ENCODE measurements at places on chromosomes 7 and 10.
A peak's percentile ranks its signal among the peaks of the same experiment; 100 is the strongest.

DNA sequence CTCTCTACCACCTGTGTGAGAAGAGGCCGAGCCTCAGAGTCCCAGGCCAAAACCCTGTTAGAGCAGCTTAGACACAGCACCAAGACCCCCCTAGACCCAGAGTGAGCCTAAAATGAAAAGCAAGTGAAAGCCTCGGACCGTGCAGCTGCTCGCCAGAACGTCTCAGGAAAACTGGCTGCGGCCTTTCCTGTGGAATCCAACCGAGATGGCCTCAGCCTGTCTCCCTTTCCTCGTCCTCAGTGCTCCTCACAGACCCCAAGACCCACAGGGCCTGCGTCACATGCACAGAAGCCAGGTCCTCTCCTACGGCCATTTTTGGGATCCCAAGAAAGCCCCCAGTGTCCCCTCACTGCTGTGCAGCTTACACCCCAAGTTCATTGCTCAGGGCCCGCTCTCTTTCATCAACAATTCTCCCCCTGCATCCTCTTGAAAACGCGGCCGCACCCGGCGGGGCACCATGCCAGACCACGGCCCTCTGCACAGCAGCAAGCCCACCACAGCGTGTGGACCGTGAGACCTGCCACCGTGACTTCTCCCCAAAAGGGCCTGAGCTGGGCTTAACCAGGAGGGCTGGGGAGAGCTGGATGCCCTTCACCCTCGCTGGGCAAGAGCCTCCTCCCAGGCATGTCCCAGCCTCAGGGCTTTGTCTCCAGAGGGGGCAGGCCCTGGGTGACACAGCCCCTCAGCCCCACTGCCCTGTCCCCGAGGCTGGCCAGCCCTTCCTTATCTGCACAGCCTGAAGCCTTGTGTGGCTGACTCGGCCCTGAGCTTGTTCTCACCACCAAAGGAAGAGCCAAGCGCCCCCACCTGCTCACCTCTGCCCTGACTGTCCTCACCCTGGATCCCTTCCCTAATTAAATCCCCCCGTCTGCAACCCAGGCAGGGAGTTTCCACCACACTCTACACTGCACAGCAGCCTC is 142.9 kb downstream of the PTPRN2 start:
- no peak for DNase-seq

- DNase-seq: no peak
Observed at GRCh38 chr7:130951303-130951975, 217.4 kb upstream of the KLF14 start.

DNA sequence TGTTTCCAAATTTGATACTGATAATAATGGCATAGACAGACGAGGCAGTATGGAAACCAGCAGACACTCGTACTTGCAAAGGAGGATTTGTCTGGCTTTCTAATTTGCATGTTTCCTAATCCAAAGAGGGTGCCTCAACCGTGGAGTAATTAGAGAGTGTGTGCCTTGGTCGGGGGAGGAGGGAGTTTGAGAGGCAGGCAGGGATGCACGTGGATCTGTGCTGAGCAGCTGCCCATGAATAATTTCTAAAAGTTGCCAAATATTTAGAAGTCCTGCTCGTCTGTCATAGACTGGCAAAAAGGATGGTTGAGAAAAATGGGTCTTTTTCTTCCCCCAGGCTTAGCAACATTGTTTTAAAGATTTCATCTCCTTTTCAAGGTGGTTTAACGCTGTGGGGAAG is 69.4 kb downstream of the PTPRE start:
- DNase-seq: no peak

DNA sequence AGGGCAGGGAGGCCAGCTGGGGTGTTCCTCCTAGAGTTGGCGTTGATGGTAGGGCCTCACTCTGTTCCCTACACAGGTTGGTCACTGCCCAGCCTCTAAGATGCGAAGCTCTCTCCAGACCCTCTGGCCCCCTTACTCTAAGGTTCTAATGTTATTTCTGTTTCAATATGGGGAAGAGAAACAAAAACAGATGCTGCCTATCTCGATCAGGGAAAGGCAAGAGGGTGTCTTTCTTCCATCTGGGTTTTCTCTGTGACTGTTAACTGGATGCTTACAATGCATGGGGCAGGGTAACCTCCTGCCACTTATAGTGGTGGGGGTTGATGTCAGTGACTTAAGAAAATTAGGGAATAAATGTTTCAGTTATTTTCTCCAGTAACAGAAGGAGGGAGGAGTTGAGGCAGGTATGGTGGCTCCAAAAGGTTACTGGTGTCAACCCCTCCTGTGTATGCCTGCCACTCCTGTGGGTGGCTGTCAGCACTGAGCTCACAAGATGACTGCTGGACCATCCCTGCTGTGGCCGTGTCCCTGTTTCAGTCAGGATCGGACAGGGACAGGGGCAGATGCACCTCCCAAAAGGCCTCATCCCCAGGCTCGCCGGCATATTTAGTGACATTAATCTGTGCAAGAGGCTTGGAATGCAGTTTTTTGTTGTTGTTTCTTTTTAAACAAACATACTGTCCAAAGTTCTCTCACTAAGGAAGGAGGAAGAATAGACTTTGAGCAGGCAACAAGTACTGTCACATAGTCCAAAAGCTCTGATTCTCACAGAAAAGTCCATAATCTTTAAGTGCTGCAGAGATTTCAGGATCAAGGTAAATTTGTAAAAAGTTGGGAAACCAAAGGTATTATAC is 39.6 kb upstream of the SYPL1 start:
- no peak for DNase-seq

DNA sequence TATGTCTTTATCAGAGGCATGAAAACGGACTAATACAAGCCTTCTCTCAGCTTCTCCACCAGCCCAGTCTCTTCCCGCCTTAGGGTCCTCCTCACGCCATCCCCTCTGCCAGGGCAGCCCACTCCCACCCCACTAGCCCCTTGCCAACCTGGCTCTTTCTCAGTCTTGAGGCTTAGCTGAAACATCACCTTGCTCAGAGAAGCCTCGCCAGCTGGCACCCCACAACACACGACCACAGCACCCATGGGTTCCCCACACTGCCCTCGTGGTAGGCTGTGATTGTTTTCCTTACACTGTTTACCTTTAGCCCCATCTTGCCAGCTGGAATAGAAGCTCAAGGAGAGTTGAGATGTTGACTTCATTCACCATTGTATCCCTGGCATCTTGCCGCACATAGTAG is 44.4 kb downstream of the GPAM start:
- DNase-seq: no peak

DNA sequence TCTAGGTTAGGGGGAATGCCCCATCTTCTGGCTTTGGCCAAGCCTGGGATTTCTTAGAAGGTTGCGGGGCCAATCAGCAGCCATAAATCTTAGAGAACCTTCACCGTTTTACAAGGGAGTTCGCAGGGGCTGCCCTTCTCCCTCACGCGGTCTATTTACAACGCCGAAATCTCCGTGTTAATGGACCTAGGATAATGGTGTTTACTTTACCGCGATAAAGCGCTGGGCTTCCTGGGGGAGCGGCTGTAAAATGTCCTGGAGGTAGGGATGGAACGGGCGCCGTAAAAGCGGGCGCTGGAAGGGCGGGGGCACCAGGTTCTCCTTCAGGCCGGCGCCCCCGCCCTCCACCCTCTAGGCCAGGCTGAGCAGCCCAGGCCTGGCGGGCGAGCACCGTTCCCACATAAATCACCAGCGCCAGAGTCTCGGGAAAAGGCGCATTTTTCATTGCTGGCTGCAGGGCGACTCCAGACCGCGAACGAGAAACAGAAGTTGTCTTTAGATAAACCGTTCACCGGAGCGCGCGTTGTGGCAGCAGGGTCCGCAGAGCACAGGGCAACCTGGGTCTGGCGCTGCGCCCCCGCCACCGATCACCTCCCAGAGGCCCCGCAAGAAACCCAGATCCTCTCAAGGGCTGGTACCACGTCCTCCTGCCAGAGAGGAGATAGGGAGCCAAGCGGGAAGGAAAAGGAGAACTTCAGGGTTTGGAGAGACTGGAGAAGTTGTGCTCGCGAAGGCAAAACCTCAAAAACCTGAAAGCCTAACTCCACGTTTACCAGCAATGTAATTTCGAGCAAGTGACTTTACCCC is 12.5 kb upstream of the NKX2-3 start:
- DNase-seq: peak; percentile 61

- DNase-seq: no peak
Observed at GRCh38 chr10:78691301-78692030, 377.3 kb upstream of the ZMIZ1 start.

DNA sequence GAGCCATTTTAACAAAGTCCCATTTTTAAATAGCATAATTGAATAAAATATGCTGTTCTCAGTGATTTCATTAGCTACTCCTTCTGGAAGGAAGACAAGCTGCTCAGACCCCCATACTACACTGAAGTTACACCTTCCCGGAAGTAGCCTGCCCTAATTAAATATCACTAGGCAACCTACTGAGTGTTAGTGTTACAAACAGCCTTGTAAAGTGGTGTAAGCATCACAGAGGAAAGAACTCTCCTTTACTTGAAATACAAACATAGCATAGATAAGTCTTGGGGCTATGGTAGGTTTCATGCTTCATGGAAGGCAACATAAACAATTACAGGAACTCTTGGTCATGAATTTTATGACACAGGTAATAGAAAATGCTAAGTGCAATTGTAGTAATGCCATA is 43.4 kb upstream of the PTN start:
- DNase-seq: no peak

- DNase-seq: no peak
Observed at GRCh38 chr7:30920021-30920583, 8.4 kb downstream of the AQP1 start.

- DNase-seq: no peak
Observed at GRCh38 chr10:80649183-80649582, 111.5 kb downstream of the SH2D4B start.

DNA sequence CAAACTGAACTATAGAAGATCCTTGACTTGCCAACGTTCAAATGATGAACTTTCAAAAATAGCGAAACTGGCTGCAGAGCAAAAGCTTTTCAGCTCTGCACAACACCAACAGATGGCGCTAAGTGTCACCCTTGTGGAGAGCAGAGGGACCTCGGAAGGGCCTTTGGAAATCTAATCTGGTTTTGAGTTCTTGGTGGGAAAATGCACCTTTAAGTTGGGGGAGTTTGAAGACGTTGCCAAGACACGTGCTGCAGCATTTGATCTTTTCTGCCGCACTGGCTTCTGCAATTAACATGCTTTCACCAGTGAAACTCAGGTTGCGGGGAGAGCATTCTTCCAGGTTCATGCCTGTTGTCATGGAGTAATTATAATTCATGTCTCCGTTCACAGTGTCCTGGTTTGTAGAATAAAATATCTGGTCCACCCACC is 26.3 kb upstream of the WDR11 start:
- peak; percentile 24 for DNase-seq

DNA sequence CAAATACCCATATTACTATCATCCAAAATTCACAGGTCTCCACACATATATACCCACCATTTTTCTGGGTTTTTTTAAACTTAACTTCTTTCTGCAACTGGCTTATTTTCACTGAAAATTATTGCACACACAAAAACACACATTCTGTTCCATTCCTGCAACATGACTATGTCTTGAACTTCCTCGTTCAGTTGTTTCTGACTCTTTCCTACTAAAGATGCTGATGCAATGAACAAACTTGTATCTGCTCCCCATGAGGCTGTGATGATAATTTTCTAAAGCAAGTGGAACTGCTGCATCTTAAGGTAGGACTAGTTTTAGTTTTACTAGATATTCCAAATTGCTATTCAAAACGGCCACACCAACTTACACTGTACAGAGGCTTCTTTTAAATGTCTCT is 77.7 kb downstream of the OSBPL3 start:
- DNase-seq: no peak

GRCh38 chr10:122655524-122656307 is 43.9 kb downstream of the C10orf120 start:
- DNase-seq: no peak

GRCh38 chr10:6978187-6978627 is 398.1 kb upstream of the PRKCQ start:
- no peak for DNase-seq

GRCh38 chr10:128263891-128264688 is 137.9 kb upstream of the MKI67 start:
- DNase-seq: peak; percentile 82

DNA sequence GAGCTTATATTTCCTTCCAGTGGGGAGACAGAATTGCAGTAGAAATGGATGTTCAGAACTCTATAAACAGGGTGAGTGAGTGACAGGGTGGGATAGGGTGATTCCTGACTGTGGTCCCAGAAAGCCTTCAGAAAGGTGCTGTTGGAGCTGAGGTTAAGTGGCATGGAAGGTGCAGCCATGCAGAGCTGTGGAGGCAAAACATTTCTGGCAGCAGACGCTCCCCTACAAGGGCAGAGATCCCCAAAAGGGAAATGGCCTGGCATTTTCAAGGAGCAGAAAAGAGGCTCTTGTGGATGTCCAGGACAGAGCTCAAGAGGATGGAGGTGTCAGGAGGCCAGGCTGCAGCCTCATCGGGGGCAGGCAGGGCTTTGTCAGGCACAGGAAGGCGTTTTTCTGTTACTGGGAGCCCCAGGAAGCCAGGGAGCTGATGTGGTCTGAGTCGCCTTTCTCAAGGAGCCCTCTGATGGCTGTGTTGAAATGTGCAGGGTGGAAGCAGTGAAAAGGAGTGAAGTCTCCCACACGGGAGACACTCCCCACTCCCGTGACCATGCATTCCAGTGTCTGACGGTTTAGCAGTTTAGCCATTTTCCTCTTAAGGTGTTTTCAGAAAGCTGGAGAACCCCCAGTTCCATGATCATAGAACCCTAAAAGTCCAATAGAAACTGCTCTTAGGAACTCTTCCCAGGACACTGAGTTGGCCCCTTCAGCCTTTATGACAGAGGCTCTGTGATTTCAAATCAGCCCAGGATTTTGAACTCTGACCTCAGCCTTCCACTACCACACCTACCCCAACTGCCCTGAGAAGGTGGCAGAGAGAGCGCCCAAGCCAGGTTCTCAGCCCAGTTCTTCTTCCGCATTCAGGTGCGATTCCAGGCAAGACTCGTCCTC is 96.2 kb downstream of the C10orf105 start:
- DNase-seq: peak; percentile 28

DNA sequence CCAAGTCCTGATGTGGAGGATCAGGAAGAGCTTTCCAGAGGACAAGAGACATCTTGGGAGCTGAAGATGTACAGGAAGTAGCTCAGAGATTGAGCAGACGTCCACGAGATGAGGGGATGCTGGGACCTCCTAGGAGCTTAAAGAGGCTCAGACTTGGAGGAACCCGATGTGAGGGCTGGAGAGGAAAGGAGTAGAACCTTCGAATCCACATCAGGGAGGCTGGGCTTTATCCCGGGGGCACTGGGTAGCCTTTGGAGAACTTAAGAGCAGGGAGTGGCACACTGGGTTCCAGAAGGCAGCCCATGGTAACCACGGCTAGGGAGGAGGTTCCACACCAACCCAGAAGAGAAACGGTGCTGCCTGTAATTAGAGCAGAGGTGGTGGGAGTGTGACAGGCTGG is 10.8 kb downstream of the PRKCQ start:
- DNase-seq: no peak

- DNase-seq: no peak
Observed at GRCh38 chr10:109592391-109592790, 330.9 kb downstream of the XPNPEP1 start.

DNA sequence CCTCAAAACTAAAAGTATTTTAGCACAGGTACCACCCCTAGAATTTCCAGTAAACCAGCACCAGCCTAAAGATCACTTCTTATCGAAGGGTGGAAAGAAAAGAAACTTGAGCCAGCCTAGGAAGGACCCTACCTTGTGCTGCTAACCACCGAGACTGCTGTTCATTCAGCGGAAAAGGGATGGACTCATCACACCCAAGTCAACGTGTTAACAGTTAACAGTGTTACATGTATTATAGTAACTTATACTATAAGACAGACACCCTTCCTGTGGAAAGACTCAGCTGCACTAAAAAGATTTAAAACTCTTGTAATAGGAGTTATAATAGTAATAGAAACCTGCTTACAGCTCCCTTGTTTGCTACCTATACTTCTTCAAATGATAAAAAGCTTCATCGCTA is 39.8 kb downstream of the MINDY4 start:
- DNase-seq: no peak
